Fibroblast of villous mesenchyme (primary cell): ENCODE measurements at places on chromosomes 5 and 9. TPM values are rescaled to one million over a fixed set of nuclear protein-coding genes. Genes with fewer than 3 reads are reported as not detected.

Gene CATSPER3
- under 0.01 TPM in 1 of 2 replicates, not detected in the other for total RNA-seq

Gene ADRA1B
- total RNA-seq, result under 0.01 and 0.43 TPM in 2 replicates

Gene C5orf52
- not detected in 2 replicates for total RNA-seq

Gene CDHR2
- not detected in 2 replicates for total RNA-seq

Gene IL4
- total RNA-seq, result not detected in 2 replicates

Gene TAF11L10
- not detected in 2 replicates for total RNA-seq

Gene CDH12
- not detected in 2 replicates for total RNA-seq

Gene ANKRD31
- under 0.01 and 0.32 TPM in 2 replicates for total RNA-seq

Gene SPOCK1
- 49.0 and 54.8 TPM in 2 replicates for total RNA-seq

Gene ACOT12
- total RNA-seq, result not detected in 2 replicates

Gene CCNO
- total RNA-seq, result 0.32 TPM in 1 of 2 replicates, not detected in the other

Gene TLE1
- 33.5 and 39.3 TPM in 2 replicates for total RNA-seq

Gene DDX31
- 13.9 and 19.4 TPM in 2 replicates for total RNA-seq

Gene DNM1
- 15.5 and 36.1 TPM in 2 replicates for total RNA-seq

Gene FAM169A
- 1.3 and 3.9 TPM in 2 replicates for total RNA-seq

Gene CKMT2
- 0.43 and 0.97 TPM in 2 replicates for total RNA-seq

Gene SLC9A3
- 0.86 and 0.97 TPM in 2 replicates for total RNA-seq

Gene ROPN1L
- 0.32 and 0.43 TPM in 2 replicates for total RNA-seq

Gene C9orf153
- total RNA-seq, result 0.32 TPM in 1 of 2 replicates, not detected in the other

Gene RBM27
- total RNA-seq, result 20.6 and 32.0 TPM in 2 replicates

Gene ASS1
- total RNA-seq, result 88.3 and 230 TPM in 2 replicates

Gene PAEP
- not detected in 2 replicates for total RNA-seq

Gene CTXN3
- not detected in 2 replicates for total RNA-seq

Gene MARCOL
- not detected in 2 replicates for total RNA-seq

Gene SLC38A9
- 32.2 and 52.7 TPM in 2 replicates for total RNA-seq

Gene STC2
- 157 and 195 TPM in 2 replicates for total RNA-seq

Gene PCDHGA5
- total RNA-seq, result 1.3 and 1.9 TPM in 2 replicates

Gene SLC45A2
- total RNA-seq, result under 0.01 TPM in 1 of 2 replicates, not detected in the other

Gene SHLD3
- 3.2 and 5.2 TPM in 2 replicates for total RNA-seq

Gene DAB2IP
- 36.4 and 47.9 TPM in 2 replicates for total RNA-seq

Gene ARL14EPL
- total RNA-seq, result not detected in 2 replicates

Gene ANXA2R
- 2.9 and 3.9 TPM in 2 replicates for total RNA-seq

Gene PCDHAC2
- under 0.01 TPM in 2 replicates for total RNA-seq

Gene TMEM171
- total RNA-seq, result 4.5 and 13.4 TPM in 2 replicates

Gene SAXO1
- not detected in 2 replicates for total RNA-seq

Gene CXCL14
- total RNA-seq, result not detected in 2 replicates

Gene CD72
- 0.86 and 1.3 TPM in 2 replicates for total RNA-seq

Gene GRXCR2
- not detected in 2 replicates for total RNA-seq

Gene ITGA1
- 104 and 154 TPM in 2 replicates for total RNA-seq

Gene TMEM252
- total RNA-seq, result not detected in 2 replicates

Gene PDCD1LG2
- total RNA-seq, result 31.6 and 59.6 TPM in 2 replicates

Gene CDX1
- under 0.01 and 0.64 TPM in 2 replicates for total RNA-seq

Gene TMEM174
- total RNA-seq, result not detected in 2 replicates

Gene SLC6A19
- not detected in 2 replicates for total RNA-seq

Gene NSUN2
- 39.9 and 46.2 TPM in 2 replicates for total RNA-seq

Gene KIF4B
- total RNA-seq, result under 0.01 TPM in 1 of 2 replicates, not detected in the other

Gene AMBP
- total RNA-seq, result not detected in 2 replicates

Gene SLC34A3
- total RNA-seq, result under 0.01 TPM in 1 of 2 replicates, not detected in the other

Gene PCDHB9
- under 0.01 and 0.64 TPM in 2 replicates for total RNA-seq

Gene FBLL1
- total RNA-seq, result 0.32 and 0.43 TPM in 2 replicates

Gene PCDHGA6
- 4.7 and 4.8 TPM in 2 replicates for total RNA-seq

Gene SLC25A48
- not detected in 2 replicates for total RNA-seq
